ENCODE measurements at places on chromosomes 4 and X.

DNA sequence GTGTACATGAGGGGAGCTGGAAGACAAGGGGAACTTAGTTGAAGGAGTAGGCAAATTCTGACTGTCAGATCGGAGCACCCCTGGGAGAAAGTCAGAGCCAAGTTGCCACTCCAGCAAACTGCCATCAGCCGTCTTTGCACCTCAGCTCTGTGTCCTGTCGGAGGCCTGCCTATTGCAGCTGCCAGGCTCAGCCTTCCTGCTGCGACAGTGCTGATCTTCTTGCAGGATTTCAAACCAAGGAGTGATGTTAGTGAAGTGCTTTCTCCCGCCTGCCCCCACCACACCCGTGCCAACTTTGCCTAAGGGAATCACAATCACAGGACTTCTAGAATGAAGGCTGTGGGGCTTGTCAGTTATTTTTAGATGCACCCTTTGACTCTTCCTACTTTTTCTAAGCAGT lies 185.3 kb downstream of the KIT start:
- DNase-seq: no peak

- DNase-seq: no peak
Measured at GRCh38 chr4:133095591-133095990, 53.5 kb upstream of the PCDH10 start.

- no peak for DNase-seq
Measured at GRCh38 chr4:105741548-105741947, 33.0 kb downstream of the GSTCD start.

DNA sequence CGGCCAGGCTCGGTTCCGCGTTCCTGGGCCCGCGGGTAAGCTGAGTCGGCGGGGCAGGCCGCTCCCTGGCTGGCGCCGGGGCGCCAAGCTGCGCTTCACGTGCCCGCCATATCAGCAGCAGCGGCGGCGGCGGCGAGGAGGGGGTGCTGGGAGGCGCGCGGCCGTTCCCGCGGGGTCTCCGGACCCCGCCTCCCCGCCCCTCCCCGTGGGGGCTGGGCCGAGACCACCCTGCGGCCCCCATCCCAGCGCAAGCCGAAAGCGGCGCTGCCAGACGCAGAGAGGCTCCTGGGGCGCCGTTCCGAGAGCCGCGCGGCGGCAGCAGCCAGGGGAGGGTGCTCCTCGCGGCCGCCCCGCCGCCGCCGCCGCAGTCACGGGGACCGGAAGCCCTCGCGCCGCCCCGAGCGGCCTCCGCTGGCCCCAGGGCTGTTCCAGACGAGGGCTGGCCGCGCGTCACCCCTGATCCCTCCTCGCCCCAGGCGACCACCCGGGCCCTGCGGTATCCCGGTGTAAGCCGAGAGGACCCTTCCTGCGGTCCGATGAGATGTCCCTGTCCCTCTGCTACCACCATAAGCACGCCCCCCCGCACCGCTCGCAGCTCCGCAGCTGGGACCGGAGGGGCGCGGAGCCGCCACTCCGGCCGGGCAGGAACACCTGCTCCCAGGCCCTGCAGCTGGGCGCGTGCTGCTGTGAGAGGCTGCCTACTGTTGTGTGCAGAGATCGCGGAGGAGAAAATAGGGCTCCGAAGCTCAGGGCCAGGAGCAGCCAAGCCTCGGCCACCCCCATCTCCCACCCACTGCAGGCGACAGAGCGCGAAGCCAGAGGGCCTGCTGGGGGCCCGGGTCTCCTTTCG lies 7.5 kb upstream of the BCOR start:
- DNase-seq: no peak

DNA sequence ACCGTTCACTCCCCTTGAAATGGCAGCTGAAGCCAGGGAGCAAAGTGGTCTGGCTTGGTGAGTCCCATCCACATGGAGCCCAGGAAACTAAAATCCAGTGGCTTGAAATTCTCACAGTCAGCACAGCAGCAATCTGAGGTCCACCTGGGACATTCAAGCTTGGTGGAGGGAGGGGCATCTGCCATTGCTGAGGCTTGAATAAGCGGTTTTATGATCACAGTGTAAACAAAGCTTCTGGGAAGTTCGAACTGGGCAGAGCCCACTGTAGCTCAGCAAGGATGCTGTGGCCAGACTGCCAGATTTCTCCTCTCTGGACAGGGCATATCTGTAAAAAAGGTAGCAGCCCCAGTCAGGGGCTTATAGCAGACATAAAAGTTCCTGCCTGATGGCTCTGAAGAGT lies 15.5 kb upstream of the FAAH2 start:
- no peak for DNase-seq

GRCh38 chrX:2692221-2693112 lies 1.4 kb downstream of the CD99 start:
- DNase-seq: no peak

- no peak for DNase-seq
Measured at GRCh38 chrX:46268412-46268811, 276.8 kb downstream of the ZNF674 start.

DNA sequence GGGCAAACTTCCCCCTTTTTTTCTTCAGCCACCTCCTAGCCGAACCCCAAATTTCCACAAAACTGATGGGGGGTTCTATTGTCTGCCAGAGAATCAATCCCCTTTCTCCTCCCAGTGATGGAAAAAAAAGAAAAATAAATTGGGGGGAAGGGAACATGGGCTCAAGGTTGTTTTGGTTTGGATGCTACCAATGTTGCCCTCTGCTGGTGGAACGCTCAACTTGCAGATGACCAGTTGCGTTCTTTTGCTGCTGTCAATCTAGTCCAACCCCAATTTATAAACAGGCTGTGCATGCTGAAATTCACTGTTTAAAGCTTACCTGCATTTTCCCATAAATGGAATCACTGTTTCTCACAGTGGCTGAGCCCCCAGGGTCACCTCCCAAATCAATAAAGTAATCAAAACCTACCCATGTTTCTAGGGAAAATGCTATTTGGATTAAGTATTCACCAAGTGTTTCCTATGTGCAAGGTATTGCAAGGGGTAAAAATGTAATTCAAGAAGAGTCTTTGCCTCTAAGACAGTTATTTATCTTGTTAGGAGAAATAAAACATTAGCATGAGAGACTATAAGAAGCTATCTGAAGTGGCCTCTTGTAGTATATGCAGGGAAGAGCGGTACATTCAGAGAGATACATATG lies 116.7 kb upstream of the TMEM164 start:
- DNase-seq: peak; percentile 58

- DNase-seq: peak; percentile 33
Measured at GRCh38 chrX:5876984-5877596, 351.6 kb downstream of the NLGN4X start.

- no peak for DNase-seq
Measured at GRCh38 chr4:1055721-1056590, 44.5 kb downstream of the FGFRL1 start.

DNA sequence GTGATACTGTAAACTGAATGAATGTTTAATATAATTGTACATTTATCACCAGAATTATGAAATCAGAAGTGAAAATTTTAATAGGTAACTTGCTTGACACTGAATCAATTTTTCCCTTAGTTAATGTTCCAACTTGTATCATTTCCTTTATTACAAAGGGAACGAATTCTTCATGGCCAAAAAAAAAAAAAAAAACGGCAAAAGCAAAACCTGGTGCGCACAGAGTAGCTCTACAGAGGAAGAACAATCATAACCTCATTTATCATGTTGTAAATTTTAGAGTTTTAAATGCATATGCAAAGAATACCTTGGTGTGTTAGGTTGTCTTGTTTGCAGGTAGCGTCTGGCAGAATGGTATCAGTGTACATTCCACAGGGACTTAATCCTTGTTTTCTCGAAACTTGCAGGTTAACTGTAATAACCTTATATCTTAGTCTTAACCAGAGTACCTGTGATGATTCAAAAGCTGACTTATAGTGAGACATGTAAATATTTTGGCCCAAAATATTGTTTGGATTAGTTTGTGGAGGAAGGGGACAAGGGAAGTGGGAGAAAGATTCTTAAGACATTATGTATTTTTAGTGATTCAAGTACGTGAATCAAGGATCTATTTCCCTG lies 70.0 kb downstream of the NPNT start:
- DNase-seq: no peak

GRCh38 chrX:24253469-24253868 lies 60.4 kb downstream of the SUPT20HL2 start:
- DNase-seq: no peak

GRCh38 chr4:27010334-27010940 lies 149.8 kb downstream of the STIM2 start:
- DNase-seq: peak; percentile 51

- DNase-seq: no peak
Measured at GRCh38 chrX:154605566-154605965, 13.5 kb downstream of the CTAG1B start.

- DNase-seq: no peak
Measured at GRCh38 chrX:5683996-5684395, 544.7 kb downstream of the NLGN4X start.

DNA sequence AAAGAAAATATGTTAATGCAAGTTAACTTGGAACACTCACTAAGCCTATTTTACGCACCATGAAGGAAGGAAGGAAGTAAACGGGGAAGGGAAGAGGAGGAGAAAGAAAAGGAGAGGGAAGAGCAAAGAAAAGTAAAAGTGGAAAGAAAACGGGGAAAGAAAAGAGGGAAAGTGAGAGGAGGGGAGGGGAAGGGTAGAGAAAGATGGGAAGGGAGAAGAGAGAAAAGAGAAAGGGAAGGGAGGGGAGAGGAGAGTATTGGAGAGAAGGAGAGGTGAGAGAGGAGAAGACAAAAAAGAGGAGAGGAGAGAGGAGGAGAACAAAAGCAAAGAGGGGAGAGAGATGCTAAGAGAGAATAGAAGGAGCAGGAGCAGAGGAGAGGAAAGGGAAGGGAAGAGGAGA lies 224.1 kb downstream of the SLITRK2 start:
- no peak for DNase-seq

DNA sequence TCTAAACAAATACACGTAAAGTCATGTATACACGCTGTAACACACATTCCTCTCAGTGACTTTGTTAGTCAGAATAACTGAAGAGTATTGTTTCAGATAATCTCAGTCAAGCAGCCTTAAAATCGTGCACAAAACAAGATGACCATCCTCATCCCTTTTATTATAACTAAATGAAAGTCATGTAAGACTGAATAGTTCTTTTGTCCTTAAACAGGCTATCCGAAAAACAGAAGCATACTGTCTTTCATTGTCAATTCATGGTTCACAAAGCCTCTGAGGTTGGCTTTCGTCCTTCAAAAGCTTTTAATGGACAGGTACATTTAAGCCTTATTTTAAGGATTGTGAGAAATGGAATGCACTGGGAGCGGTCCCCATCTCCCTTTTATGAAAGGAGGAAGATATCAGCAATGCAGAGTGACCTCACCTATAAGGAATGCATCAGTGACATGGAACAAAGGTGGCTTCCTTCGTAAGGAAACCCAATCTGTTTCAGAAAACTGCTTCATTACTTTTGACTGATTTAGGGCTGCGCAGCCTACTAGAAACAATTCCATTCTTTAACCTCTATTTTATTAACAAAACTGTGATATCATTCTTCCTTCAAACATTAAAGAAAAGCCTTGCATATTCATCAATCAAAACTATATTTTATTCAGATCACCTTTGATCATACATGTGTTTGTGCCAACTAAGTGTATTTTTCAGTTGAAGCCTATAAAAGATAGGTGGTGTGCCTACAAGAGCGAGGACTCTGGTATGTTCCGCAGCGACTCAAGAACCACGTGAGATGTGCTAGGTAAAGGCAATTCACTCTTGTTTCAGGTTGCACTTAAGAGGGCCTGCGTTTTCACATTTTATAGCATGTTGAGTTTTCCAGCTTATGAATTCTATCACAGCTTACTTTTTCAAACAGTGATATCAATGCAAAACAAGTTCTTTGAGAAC lies 19.2 kb downstream of the SH3RF1 start:
- DNase-seq: no peak

- DNase-seq: no peak
Measured at GRCh38 chr4:185235843-185236503, 26.6 kb downstream of the SNX25 start.

DNA sequence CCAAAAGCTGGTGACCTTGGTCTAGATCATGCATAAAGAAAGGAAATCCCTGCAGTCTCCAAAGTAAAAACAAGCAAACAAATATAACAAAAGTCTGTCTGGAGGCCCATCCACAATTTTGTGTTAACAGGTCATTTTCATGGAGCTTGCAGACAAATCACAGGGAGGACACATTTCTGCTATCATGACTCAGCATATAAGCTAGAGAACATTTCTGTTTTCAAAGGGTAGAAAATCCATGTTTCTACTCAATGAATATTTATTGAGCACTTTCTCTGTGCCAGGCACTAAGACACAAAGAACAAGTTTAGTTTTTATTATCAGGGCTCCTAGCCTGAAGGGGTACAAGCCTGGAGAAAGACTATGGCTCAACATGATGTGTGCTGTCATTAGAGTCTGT lies 71.1 kb downstream of the PARM1 start:
- no peak for DNase-seq

DNA sequence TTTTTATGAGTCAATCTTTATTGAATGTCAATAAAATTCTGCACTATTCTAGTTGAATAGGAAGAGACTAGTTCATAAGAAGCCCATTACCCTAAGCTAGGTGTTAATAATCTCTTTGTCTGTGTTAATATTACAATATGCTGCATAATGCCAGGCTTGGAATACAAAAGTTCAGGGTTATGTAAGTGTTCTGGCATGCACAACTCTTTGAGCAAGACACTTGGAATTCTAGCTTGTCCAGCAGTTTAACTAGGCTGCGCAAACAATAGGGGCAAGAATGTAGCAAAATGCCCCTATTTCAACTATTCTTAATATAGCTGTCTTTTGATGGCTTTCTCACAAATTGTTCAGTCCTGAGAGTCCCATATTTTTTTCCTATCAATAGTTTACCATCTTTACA lies 31.3 kb upstream of the ETNPPL start:
- DNase-seq: no peak

- DNase-seq: no peak
Measured at GRCh38 chr4:168440442-168441264, 39.6 kb downstream of the DDX60L start.

- no peak for DNase-seq
Measured at GRCh38 chr4:3712936-3713335, 53.2 kb upstream of the ADRA2C start.

- peak; percentile 79 for DNase-seq
Measured at GRCh38 chrX:125089761-125090445, 229.8 kb upstream of the TEX13C start.

DNA sequence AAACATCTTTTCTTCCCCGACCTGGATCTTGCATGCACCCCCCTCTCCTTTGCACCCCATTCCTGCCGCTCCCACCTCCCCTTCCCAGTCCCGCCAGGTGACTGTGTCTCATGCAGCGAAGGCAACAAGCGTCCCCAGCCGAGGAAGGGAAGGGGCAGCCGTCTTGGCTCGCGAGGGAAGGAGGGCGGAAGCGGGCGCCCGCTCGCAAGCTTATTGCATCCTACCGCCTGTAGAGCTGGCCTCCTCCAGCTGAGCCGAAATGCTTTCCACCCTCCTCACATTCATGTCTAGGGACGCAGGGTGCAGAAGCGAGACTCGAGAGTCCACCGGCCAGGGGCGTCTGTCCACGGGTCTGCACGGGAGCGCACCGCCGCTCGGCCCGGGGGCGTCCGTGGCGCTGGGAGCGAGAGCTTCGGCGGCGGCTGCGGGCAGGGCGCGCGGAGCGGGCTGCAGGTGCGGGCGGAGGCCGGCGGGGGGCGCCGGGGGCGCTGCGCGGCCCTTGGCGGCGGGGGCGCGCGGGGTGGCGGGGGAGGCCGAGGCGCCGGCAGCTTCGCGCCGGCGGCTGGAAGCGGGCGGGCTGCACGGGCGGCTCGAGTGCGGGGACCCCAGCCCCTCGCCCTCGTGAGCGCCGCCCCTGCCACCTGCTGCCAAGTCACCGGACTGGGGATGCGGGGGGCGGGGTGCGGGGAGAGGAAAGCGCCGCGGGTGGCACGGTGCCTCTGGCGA lies at the start of gene KCNIP4:
KCNIP4 (minus strand) TSS at position 426 of the 726 bp plus-strand sequence.
- peak; percentile 33 for DNase-seq
